ENCODE measurements at places on chromosomes 4 and X. TPM values are rescaled to one million over a fixed set of nuclear protein-coding genes. Genes with fewer than 3 reads are reported as not detected.

- no peak for DNase-seq
These were observed 338.6 kb downstream of the SPIN4 start for GRCh38 chrX:63012574-63012973.

GRCh38 chr4:82284475-82284857, 89.3 kb downstream of the HNRNPD start:
- no peak for DNase-seq

DNA sequence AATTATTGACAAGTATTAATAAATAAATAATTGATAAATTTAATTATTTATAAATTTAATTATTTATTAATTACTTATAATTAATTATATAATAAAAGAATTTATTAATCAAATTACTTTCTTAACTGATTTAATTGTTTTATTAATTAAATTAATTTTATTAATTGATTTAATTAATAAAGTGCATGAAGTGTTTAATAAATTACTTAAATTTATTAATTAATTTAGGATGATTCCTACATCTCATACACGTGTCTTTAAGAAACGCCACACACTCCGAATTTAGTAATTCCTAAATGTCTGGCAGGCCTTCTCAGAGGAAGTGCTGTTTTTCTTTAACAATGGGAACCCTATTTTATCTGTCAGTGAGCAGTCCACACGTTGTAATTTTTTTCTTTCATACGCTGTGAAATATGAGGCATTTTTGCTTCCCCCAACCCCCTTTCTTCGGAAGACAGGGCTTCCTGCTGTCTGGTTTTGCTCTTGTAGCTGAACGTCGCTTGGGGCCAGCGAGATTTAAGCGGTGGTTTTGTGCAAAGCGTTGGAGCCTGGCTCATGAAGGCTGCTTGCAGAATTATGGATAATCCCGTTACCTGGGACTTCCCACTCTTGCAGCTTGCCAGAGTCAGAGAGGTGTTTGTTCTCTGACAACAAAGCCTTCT, 46.8 kb downstream of the CRLF2 start:
- no peak for DNase-seq

The SPARCL1 gene
- total RNA-seq = 441 TPM

The ANK2 gene
- total RNA-seq = 121 TPM

GRCh38 chr4:3044870-3045819, 29.2 kb downstream of the HTT-AS start:
- DNase-seq = peak; percentile 76

DNA sequence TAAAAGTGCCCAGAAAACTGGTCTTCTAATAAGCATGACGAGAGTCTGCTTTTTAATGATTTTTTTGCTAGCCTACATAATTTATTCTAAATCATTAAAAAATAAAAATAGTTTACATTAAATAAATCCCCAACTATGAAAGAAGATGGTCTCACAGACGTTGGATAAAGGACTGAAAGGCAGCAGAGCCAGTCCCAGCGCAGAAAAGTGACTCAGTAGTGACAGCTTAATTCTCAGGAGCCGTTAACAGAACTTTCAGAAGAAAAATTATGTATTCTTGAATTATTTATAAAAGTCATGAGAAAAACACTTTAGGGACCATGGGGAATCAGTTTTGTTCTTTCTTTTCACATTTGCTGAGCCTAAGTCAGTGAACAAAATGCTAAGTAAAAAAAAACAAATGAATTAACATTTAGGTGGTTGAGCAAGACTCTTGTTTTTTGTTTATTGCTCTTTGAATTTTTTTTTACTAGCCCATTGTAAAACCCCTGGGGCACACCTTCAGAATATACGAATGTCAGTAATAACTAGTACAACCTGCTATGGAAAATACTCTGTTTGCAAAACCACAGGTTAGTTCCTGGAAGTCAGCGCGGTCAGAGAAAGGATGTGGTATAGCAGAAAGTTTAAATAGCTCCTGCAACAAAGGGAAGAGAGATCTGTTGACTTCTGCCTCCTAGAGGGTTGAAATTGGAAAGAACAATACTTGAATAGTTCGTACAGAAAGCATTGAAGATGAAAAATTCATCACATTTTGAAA, 50.4 kb upstream of the CCDC160 start:
- no peak for DNase-seq

GRCh38 chrX:81301877-81302276, 100.0 kb downstream of the SH3BGRL start:
- DNase-seq = no peak

- DNase-seq = no peak
These were observed 37.4 kb downstream of the OCRL start for GRCh38 chrX:129577473-129577872.

- DNase-seq = no peak
These were observed 173.4 kb downstream of the SCFD2 start for GRCh38 chr4:53192496-53192895.

DNA sequence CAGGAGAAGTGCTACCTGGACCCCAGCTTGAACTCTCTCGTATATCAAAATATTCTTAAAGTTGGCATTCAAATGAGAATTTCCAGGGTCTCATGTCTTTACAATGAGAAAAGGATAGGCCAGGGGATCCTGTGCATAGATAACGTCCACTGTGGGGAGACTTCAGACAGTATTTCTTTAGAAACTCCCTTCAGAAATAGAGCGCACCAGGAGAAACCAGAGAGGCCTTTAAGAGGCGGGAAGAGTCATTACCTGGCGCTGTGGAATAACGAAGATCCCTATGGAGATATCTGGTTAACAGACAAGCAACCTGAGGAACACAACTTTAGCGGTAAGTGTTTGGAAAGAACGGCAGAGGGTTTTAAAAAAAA, 600 bp downstream of the RADX start:
- DNase-seq = no peak
